ENCODE measurements at places on chromosomes 2 and 18.

DNA sequence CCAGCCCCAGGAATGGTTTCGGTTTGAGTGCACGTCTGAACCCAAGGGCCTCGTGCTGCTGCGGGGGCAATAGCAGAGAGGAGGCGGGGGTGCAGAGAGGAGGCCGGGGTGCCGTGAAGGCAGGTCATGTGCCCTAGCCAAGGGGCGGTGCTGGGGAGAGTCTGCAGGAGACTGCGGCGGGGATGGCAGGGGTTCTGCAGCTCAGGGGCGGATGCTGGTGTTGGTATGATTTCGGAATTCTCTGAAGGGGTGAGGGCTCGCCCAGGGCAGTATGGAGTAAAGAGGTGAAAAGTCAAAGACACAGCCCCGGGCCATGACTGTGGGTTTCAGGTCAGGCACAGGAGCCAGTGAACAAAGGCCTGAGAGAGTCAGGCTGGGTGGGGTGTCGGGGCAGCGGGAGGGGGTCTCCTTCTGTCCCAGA, 186.5 kb upstream of the HDAC4 start:
- DNase-seq = no peak

GRCh38 chr18:3660739-3661515, 211.0 kb downstream of the TGIF1 start:
- DNase-seq = no peak

GRCh38 chr2:96537734-96538486, 1.4 kb downstream of the ARID5A start:
- no peak for DNase-seq

- DNase-seq = no peak
Measured at GRCh38 chr2:208657468-208657867, 250.9 kb downstream of the PTH2R start.

DNA sequence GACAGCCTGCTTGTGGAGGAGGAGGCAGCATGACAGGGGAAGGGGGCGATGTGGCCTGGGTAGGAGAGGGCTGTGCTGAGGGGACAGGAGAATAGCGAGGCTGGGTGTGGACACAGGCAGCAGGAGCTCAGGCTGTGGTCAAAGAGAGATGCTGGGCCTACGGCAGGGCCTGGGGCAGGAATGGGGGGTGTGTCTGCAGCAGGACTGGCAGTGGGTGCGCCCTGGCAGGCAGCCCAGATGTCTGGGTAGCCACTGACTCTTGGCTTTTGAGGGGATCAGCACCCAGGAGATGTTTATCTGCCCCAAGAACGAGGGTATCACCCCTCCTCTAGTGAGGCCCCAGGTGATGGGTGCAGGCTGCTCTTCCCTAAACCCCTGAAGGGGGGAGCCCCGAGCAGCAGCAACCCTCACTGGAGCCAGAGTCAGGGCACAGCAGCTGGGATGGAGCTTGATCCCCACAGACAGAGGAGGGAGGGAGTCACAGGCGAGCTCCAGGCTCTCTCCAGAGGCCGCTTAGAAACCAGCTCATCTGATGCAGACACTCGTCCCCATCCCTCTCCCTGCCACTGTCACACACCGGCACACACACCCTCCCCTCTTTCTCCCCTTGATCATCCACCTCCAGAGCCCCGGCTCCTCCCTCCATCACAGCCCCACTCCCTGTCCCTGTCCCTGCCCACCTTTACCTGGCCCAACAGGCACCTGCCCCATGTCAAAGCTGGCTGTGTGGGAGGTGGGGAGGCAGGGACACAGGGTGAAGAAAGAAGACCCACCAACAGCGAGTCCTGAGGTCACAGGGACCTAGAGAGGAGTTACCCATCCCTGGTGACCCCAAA, 29.8 kb upstream of the TNS1 start:
- DNase-seq = no peak

DNA sequence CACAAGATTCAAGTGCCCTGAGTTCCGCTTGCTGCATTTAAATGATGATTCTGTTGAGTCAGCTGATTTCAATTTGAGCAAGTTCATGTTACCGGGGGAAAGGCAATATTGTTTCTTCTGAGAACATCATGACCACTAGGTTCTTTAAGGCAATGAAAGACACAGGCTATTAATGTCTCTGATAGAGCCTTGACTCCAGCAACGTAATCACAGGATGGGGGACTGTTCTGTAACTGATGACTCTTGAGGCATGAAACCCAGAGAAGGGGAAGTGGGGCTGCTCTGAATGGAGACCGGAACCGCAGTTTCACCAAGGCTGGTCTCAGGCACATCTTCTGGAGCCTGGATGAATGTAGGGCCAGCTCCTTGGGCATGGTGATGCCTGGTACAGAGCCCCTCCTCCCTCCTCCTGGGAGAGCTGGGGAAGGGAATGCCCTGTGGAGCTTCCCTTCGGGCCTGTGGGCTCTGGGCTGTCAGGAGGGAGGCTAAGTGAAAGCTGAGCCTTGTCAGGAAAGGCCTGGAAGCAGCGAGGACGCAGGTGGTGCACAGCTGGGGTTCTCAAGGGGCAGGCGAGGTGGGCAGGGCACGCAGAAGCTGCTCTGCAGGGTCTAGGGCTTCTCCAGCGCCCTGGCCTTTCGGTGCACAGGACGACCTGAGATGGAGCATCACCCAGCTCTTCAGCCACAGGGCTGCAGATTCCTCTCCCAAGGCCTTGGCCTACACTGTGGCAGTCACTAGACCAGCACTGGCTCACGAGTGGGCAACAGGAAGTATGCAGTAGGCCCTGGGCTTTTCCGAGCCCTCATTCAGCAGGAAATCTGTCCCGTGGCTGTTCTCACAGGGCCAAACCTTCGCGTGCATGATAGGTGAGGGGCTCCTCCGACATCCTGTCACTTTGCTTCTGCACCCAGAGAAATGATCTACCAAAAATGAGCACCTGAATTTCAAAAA, 36.6 kb upstream of the PRLH start:
- DNase-seq = no peak

- no peak for DNase-seq
Measured at GRCh38 chr2:165436559-165436958, 32.9 kb upstream of the CSRNP3 start.

GRCh38 chr2:113602869-113603466, 24.1 kb upstream of the RABL2A start:
- DNase-seq = no peak

- DNase-seq = no peak
Measured at GRCh38 chr18:5874336-5874735, 21.0 kb downstream of the TMEM200C start.

GRCh38 chr18:10242936-10243680, 211.3 kb upstream of the APCDD1 start:
- DNase-seq = no peak

DNA sequence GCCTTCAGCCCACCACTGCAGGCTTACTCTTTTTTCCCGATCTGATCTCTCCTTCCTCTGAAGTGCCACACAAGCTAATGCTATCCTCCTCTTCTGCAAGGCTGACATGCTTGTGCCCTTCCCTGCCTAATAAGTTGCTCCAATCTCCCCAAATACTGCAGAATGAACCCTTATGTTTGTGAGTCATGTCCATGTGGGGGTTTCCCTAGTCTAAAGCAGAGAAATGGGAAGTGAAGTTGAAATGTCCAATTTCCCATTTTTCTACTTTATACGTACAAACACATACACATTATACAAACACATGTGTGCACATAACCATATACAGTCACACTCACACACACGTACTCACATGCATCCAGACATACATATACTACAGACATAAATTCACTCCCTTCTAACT, 288.1 kb upstream of the CELF4 start:
- no peak for DNase-seq

- no peak for DNase-seq
Measured at GRCh38 chr2:223853425-223853837, 16.0 kb upstream of the AP1S3 start.

- DNase-seq = no peak
Measured at GRCh38 chr2:169221745-169222369, 140.5 kb downstream of the LRP2 start.

DNA sequence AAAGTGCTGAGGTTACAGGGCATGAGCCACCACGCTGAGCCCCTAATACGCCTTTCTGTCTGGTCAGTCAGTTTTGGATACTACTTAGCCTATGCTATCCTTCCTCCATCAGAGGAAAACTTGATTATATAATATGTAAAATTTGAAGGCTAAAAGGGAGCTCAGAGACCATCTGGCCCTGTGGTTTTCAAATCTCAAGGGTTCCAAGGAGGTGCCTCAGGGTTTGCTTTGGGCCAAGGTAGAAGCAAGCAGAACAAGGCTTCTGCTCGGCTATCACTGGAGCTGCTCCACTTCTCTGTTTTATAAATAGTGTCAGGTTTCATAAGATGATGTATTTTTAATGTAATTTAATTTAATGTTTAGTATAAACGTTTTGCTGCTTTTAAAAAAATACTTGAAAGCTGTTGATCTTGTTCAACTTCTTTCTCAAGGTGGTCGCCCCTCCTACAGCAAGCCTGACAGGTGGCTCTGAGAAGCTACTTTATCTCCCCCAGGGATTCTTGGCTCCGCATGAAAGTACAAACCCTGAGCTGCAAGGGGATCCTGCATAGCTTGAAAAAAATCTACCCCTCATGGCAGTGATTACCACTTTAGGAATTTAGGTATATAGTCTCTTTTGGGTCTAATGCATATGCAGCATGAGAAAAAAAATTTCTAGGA, 290.3 kb downstream of the CNTNAP5 start:
- no peak for DNase-seq

DNA sequence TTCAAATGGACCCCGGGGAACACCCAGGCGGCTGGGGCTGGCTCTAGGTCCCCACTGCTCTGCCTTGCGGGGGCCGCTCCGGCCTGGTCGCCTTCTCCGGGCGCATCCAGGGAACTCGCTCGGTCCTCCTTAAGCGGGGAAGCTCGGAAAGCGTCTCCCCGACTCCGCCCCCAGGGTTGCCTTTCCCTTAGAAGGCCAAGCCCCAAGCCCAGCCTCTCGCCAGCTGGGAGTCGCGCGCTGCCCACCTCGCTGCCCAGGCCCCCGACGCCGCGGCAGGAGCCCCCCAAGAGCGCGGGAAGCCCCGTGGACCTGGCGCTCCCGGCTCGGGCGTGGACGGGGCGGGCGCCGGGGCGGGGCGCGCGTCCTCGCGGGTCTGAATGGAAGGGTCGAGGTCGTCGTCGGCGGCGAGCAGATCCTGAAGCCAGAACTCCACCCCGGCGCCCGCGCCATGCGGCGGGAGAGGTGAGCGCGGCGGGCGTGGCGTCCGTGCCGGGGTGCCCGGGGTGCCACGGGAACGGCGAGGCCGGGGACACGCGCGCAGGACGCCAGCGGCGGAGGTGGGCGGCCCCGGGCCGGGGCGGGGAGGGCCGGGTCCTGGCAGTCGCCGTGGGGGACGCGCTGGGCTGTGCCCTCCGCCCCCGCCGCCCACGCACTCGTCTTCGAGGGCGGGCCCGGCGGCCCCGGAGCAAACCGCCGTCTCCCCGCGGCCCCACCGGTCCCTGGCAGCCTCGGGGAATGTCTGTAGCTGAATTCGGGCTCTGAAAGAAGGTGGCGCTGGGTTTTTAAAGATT, at the start of gene BOK:
Gene BOK (plus strand): TSS at position 214 of the 791 bp plus-strand sequence. CDS start 739 bp downstream, outside the sequence.
- peak; percentile 65 for DNase-seq

Measured in pancreas (tissue), 10 donors.